HT1080 (cell line): ENCODE measurements at places on chromosomes 2 and 18.

DNA sequence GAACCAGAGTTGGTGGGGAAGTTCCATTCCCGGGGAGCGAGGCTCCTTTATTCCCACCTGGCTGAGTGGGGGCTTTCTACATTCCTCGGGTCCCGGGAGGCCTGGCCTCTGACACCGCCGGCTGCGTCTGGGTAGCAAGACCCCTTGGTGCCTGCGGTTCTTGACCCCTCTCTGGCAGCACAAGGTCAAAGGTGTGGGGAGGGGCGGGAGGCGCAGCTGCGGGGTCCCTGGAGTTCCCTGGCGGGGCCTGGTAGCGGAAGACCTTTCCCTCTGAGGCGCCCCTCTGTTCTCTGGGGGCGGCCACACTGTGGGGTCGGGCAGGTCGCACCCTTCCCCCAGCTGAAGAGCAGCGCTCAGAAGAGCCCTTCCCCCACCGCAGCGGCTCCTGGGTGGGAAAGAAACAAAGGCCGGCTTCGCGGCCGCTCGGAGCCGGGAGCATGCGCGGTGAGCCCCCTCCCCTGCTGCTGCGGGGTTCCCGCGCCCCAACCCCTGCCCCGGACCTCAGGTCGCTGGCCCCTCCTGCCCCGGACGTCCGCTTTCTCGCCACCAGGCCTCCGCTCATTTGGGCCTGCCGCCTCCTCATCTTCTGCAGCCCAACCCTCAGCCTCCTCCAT lies 146.3 kb downstream of the ANKRD44 start:
- no peak for DNase-seq

DNA sequence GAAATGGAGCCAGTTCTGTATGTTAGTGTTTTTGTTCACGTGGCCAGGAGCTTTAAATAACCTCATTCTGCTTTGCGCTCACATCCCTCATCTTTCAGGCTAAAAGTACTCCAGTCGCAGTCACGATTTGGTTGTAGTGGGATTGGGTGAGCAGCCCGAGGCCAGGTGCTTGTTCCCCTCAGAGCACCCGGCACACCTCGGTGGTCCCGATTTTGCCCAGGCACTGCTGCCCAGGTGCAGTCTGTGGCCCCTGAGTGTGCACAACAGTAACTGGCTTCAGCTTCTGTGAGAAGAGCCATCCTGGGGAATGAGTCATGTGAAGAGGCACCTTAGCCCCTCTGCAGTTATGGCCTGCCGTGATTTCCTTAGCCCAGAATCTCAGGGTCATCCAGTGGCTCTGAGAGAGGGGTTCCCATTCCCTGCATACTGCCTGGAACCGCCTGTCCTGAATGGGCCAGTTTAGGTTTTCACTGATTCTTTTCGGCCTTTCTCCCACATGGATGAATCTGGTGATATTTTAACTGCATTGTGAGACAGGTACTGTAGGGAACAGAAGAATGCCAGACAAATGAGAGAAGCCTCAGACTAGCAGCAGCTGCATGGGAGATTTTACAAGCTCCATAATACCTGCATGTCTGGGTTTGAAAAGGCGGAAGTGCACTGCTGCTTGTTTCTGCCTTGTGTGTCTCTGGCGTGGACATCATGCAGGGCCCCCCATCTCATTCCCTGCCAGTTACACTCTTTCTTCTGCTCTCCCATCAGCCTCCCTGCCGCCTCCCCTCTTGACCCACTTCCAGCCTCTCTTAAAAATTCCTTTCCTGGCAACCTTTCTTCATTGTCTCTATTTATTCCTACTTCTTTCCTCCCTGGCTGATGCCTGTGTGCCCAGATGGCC lies 33.5 kb downstream of the IMPA2 start:
- DNase-seq, result no peak

- DNase-seq, result no peak
Measured at GRCh38 chr2:105643405-105644173, 101.1 kb upstream of the NCK2 start.

- DNase-seq, result no peak
Measured at GRCh38 chr2:187482796-187483195, 34.7 kb upstream of the CALCRL start.

GRCh38 chr2:128458505-128458904 lies 139.8 kb upstream of the HS6ST1 start:
- DNase-seq, result no peak

GRCh38 chr2:196957881-196958525 lies 31.5 kb upstream of the PGAP1 start:
- no peak for DNase-seq

GRCh38 chr2:231423176-231423575 lies 27.7 kb downstream of the B3GNT7 start:
- no peak for DNase-seq
